ENCODE measurements at places on chromosomes 5 and 9.

GRCh38 chr5:131756942-131757341 lies 39.9 kb downstream of the FNIP1 start:
- no peak for DNase-seq

- no peak for DNase-seq
These were observed 56.9 kb downstream of the KCNT1 start for GRCh38 chr9:135758870-135759269.

DNA sequence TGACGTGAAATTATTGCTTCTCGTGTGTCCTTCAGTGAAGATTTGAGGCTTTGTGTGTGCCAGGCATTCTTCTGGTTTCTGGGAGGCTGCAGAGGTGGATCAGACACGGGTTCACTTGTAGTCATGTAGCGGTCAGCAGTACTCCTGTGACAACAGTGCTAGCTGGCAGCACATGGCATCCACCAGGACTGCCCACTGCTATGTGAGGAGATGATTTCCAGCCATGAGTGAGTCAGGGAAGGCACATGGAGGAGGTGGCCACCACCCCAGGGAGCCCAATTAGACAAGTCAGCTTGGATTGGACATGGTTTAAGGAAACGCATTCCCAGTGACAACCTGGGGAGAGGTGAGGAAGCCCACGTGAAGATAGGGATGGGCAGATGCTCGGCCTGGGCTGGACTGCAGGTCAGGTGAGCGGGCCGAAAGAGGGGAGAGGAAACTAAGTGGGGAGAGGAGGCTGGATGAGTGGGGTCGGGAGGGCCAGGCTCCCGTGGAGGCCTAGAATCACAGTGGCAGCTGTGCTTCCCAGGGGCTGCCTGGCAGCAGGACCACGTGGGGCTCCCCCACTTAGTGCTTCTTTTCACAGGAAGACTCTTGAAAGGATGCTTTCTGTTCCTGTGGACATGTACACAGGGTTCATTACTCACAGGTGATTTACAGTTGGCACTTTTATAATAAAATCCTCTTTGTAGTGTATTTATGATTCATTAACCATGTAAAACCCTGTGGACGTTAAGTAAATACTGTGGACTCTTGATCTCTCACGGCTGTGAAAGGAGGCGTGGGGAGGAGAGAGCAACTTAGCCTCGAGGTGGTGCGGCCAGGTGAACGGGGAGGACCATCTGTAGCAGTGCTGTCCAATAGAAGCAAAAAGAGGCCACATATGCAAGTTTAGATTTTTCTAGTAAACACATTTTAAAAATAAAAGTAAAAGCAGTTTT lies 80.0 kb upstream of the OTULINL start:
- no peak for DNase-seq

DNA sequence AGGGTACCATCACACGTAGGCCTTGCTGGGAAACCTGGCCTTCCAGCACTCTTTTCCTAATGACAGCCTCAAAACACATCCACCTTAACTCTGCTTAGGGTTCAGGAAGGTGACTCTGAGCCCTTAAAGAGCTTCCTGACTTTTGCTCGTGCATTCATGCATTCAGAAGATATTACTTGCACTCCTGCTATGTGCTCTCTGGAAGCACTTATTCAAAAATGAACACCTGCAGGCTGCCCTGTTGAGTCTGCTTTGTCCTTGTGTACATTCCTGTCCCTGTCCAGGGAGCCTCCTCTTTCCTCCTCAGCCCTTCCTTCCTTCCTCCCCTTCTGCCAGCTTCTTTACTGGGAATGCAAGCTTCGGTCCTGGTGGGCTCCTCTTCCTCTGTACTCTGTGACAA lies 61.5 kb downstream of the SPRY4 start:
- DNase-seq: no peak

- DNase-seq: no peak
These were observed 48.7 kb downstream of the NEURL1B start for GRCh38 chr5:172689801-172690200.

Data from stimulated activated CD4-positive, alpha-beta T cell treated with anti-CD3 and anti-CD28 coated beads, Interleukin-2, amount 100 ng/mL, for 48 hours (primary cell).